Activated naive CD4-positive, alpha-beta T cell (primary cell): ENCODE measurements at places on chromosomes 12 and 14.
A peak's percentile ranks its signal among the peaks of the same experiment; 100 is the strongest.

- DNase-seq: no peak
Observed at GRCh38 chr12:7719946-7720730, 8.9 kb downstream of the DPPA3 start.

DNA sequence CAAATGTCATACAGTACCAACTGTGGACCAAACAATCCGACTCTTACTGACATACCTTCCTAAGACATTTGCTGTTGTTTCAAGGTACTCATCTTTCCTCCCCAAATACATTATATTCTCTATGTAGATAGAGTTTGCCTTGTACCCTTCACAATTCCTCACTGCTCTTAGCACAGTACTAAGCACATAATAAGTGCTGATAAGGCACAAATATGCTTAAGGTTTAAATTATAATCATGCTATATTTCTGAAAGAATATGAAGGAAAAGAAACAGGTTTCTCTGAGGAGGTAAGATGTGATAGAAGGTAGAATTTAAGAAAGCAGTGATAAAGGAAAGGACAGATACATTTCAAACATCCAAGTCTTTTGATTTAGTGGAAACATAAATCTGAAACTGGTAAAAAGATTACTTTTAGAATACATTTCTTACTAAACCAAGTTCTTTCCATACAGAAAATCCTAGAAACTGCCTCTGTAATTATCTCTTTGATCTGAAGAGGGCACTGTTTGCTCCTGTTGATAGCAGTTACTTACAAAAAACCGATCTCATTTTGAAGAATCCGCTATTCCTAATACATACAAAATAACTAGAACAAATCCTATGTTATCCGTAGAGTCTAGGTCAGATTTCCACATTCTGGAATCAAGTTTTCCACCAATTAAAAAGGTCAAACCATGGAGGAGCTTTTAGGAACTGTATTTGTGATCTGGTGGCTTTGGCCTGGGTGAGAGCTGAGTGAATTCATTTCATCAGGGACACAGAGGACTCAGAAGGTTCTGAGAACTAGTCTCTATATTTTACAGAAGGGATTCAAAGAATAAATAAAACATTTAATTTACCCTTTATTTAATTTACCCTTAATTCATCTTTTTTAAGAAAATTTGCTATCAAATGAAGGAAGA is 311.9 kb downstream of the DAD1 start:
- DNase-seq: no peak

GRCh38 chr12:69329669-69330428 is 18.3 kb upstream of the LYZ start:
- DNase-seq: peak; percentile 11

DNA sequence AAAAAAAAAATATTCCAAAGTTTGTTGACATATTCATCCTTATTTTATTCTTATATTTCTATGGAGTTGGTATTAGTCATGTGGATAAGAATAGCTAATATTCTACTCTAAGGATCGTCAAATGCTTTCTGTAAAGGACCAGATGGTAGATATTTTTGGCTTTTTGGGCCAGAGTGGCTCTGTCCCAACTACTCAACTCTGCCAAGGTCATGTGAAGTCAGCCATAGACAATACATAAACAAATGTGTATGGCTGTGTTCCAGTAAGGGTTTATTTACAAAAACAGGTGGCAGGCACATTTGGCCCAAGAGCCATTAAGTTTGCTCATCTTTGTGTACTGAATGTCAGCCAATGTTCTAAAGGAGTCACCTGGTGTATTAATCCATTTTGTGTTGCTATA is 131.8 kb downstream of the TBX5 start:
- DNase-seq: no peak

DNA sequence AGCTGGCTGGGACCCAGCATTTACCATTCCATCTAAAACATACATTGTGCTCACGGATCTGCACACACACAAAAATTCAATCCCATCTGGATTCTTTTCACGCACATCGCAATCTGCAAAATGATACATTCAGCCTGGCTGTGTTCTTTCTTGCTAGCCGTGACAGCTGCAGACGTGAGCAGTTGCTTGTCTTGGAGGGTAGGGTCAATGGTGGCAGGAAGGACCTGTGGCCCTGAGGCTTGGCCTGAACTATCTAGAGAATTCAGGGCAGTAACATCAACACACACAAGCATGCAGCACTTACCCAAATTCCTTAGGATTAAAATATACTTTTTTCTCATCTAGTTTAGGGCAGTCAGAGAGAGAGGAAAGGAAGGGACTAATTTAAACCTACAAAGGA is 72.0 kb downstream of the DICER1 start:
- DNase-seq: no peak

DNA sequence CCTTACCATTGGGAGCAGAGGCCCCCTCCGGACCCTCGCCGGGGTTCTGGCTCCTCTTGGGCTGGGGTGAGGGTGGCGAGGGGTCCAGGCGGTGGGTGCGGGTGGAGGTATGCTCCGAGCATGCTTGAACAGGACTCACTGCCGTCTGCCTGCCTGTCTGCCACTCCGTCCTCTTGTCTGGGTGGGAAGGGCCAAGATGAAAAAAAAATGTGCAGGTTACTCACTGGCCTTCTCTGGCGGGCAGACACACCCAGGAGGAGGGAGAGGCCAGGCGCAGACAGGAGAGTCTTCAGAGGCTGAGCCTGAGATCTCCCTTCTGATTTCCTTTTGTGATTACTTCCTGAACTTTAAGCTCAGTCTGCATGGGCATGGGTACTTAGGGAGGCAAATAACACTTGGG is 76.1 kb downstream of the STON2 start:
- DNase-seq: no peak

GRCh38 chr12:50720085-50720484 is 43.8 kb upstream of the ATF1 start:
- DNase-seq: no peak

DNA sequence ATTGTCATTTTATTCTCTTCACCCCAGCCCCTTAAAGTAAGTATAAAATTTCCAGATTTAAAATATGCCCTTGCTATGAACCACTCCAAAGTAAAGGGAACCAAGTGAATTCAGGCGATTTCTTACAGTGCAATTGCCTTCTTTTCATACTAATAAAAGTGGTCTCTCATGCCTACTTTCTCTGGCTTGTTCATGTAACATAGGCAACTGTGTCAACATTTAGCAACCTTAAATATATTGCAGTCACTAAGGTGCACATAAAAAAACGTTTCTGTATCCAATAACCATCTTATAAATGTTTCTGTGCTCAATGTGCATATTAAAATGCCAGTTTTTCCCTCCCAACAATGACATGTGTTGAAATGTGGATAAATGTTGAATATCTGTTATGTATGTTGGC is 271.6 kb upstream of the DCN start:
- no peak for DNase-seq

DNA sequence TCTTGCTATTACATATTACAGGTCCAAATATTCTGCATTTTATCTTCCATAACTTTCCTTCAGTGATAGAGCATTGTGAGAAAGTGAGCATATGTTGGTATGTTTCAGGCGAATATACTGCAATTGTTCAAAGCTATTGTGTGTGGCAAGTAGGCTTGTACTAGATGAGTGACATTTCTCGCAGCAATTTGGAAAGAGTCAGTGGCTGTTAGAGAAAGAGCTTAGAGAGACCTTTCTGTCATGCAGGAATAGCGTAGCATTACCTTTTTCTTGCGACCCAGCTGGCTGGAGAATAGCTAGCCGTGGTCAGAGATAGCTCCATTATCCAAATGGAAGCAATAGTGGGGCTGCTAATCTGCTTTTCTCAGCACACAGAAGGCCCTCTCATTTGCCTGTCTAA is 678.5 kb upstream of the FOXG1 start:
- DNase-seq: no peak

DNA sequence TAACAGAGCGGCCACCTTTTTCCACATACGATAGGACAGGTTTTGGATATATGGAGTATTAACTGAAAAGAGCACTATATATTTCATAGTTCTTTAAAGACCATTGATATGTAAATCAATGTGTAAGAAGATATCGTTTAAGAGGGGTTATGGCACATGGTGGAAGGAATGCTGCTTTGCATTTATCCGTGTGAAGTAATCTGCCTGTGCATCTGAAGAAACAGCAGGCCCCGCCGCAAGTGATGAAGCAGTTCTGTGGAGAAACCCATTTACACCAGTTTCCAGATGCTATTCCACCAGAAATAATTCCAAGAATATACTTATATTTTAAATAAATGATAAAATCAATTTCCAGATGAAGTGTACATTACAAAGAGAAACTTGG is 72.4 kb downstream of the BICD1 start:
- no peak for DNase-seq

- DNase-seq: no peak
Observed at GRCh38 chr12:108316176-108317086, 22.7 kb downstream of the CMKLR1 start.

DNA sequence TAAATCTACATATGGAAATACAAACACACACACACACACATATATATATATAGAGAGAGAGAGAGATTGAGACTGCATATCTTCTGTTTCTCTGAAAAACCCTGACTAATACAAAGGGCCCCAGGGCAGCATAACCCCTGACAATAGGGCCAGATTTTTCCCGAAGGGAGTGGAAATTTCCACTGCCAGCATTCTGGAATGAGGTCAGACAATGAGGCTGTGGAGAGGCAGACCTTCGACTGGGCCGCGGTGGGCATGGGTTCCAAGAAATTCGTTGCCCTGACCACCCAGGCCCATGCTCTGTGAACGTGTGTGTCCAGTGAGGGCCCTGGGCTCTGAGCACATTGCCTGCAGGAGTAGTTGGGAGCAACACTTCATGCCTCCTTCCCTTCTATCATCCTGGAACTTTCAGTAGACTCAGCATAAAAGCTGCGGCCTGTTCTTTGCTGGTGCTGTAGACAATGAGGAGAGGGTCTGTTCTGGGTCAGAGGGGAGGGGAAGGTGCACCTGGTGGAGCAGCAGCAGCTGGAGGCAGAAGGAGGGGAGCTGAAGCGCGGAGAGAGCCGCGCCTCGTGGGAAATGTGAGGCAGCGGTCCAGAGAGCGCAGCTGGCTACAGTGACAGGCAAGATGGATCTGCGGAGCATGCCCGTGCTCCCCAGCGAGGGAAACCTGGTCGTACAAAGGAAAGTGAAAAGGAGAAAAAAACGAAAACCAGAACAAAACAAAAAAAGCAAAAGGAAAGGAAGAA is 25.6 kb upstream of the CCDC60 start:
- no peak for DNase-seq

GRCh38 chr12:25840678-25841465 is 117.6 kb upstream of the RASSF8 start:
- no peak for DNase-seq

GRCh38 chr14:51595881-51596455 is 55.7 kb upstream of the FRMD6 start:
- DNase-seq: no peak

DNA sequence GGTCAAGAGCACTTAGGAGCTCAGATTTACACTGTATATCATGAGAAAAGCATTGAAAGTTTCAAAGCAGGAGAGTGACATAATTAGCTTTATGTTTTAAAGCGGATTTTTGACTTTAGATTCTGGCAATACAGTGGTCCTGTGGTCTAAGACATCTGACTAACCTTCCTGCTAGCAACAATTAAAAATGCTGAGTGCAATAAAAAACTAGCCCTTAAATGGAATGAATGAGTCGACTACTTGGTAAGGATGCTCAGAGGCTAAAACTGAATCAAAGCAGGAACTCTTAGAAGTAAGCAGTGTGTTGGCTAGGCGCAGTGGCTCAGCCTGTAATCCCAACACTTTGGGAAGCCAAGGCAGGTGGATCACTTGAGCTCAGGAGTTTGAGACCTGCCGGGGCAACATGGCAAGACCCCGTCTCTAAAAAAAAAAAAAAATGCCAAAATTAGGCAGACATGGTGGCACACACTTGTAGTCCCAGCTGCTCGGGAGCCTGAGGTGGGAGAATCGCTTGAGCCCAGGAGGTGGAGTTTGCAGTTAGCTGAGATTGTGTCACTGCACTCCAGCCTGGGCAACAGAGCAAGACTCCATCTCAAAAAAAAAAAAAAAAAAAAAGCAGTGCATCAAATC is 18.9 kb downstream of the BICD1 start:
- no peak for DNase-seq

DNA sequence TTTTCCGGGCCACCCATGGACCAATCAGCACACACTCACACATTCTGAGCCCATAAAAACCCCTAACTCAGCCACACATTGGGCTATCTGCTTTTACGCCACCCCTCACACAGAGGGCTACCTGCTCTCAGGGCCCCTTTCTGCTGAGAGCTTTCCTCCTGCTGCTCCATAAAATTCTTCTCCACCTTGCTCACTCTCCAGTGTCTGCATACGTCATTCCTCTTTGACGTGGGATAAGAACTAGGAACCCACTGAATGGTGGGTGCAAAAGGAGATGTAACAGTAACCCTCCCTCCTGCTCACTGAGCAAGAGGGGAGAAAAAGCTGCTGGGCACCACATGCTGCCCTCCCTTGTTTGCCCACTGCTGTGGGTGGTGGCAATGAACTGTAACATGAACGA is 596.7 kb upstream of the TMEM132C start:
- DNase-seq: no peak

DNA sequence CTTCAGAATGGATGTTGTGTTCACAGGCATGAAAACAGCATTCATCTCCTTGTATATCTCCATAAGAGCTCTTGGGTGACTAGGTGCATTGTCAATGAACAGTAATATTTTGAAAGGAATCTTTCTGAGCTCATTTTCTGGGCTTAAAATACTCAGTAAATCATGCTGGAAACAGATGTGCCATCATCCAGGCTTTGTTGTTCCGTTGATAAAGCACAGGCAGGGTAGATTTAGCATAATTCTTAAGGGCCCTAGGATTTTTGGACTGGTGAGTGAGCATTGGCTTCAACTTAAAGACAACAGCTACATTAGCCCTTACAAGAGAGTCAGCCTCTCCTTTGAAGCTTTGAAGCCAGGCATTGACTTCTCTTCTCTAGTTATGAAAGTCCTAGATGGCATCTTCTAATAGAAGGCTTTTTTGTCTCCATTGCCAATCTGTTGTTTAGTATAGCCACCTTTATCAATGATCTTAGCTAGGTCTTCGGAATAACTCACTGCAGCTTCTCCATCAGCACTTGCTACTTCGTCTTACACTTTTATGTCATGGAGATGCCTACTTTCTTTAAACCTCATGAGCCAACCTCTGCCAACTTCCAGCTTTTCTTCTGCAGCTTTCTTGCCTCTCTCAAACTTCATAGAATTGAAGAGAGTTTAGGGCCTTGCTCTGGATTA is 79.6 kb upstream of the PSMA6 start:
- no peak for DNase-seq

GRCh38 chr12:6328945-6329702 is 12.8 kb downstream of the TNFRSF1A start:
- DNase-seq: no peak

DNA sequence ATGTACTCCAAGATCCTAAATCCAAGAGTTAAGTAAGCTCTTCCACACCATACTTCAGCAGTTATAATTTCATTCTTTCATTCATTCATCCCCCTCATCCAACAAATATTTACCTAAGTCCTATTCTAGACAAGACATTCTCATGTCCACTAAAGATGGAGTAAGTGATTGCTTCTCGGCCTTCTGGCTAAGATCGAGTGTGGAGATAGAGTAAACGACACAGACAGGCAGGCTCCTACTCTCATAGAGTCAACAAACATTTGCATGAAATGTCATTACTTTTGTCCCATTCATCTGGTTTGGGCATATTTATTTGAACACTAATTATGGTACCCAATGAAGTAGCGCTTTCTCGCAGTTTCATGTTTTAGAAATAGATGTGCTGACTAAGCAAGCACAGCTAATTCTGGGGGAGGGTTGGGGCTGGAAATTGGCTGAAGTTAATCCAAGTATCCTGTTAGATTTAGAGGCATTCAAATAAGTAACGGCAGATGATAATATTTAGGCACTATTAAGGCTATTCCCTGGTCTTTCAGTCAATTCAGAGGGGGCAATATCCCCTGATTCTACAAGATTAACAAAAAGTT is 176.5 kb downstream of the CEP128 start:
- DNase-seq: no peak
